ENCODE measurements at places on chromosomes 1 and 21.

GRCh38 chr21:41837756-41838297 is 41.3 kb downstream of the PRDM15 start:
- DNase-seq: no peak

DNA sequence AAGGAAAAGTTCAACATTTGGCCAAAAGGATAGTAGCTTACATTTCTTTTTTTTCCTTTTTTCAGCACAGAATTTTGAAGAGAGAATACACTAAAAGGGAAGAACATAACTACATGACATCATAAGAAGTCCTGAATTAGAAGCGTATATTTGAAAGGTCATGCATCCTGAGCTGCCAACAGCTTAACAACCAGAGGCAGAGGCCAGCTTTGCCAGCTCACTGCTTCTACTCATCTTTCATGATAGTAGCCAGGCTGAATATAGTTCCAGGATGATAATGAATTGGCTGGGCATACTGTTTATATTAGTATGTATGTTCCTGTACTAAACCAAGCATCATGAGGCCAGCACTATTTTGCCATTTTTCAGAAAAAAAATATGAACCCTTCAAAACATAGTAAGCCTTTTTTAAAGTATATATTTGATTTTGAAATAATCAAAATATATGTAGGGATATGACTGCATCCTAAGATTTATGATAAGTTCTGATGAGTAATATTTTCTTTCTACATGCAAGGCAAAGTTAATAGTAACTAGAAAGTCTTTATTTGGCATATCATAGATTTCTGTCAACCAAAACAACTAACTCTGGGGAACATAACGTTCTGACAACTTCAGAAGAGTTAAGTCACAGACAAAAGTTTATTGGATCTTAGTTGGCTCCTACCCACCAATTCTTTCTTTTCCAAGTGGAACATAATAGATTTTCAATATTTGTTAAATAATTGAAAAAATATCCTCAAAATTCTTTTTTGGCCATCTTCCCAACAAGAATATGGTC is 123.2 kb downstream of the DPYD start:
- no peak for DNase-seq

- DNase-seq: no peak
Observed at GRCh38 chr1:245855846-245856730, 651.0 kb downstream of the SMYD3 start.

DNA sequence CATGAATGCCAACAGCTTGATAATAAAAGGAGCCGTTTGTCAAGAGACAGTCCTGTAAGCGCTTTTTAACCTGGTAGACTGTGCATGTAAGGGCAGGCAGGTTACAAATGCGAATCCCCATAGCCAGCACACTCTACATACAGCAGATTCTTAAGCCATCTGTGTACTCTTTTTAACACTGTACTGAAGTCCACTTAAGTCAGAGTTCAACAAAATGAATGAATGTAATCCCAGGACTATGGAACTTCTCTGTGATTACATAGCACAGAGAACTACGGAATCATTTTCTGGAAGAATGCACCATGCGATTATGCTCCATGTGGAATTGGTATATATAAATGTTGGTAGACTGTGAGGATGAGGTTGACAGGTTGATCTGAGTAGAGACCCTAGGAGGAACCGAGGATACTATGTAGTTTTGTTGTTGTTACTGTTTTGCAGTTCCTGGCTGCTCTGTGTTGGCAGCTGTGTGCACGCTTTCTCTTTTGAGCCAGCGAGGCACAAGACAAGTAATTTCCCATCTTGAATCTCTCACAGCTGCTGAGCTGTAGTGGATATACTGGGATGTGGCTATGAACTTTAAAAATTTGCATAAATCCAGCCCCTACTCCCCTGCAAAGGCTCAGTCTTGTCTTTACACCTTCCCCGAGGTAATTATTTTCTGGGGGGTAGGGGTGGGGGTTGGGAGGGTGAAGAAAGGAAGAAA is 21.9 kb downstream of the LRRC8D start:
- DNase-seq: peak; percentile 60

- no peak for DNase-seq
Observed at GRCh38 chr1:27351541-27352107, 9.8 kb downstream of the SYTL1 start.

- DNase-seq: no peak
Observed at GRCh38 chr21:45022736-45023135, 51.6 kb upstream of the ADARB1 start.
